ENCODE measurements at places on chromosomes 16 and 17. TPM values are rescaled to one million over a fixed set of nuclear protein-coding genes. Genes with fewer than 3 reads are reported as not detected.

- DNase-seq, result peak; percentile 26
These were observed 149.1 kb downstream of the VPS53 start for GRCh38 chr17:565521-565920.

DNA sequence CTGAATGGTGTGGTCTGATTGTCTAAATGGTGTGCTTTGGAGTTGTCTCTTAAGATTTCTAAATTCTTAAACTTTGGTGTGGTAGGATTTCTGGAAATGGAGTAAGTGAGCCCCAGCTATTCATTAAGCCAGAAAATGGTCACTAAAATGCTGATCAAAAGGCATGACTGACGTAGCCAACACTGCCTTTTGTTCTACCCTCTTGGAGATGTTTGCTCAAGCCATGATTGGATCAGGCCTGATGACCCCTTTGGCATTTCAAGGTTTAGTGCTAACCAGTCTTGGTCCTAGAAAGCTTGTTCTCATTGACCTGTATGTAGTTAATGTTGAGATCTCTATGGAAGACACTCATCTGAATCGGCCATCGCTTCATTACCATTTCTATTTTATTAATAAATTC lies 68.0 kb downstream of the KNOP1 start:
- DNase-seq, result no peak

GRCh38 chr17:69729944-69730343 lies 315.4 kb downstream of the MAP2K6 start:
- DNase-seq, result no peak

GRCh38 chr17:76784926-76785325 lies 47.0 kb downstream of the MFSD11 start:
- no peak for DNase-seq

VAMP2 gene
- polyA plus RNA-seq, result 57.1 TPM

- DNase-seq, result peak; percentile 17
These were observed 73.3 kb downstream of the TANC2 start for GRCh38 chr17:63039342-63039741.

KRTAP17-1 gene
- not detected for polyA plus RNA-seq

SPIRE2 gene
- 2.1 TPM for polyA plus RNA-seq

GALR2 gene
- not detected for polyA plus RNA-seq

- DNase-seq, result no peak
These were observed 596.6 kb upstream of the CDH5 start for GRCh38 chr16:65769776-65770438.
